ENCODE measurements at places on chromosomes 1 and 21. TPM values are rescaled to one million over a fixed set of nuclear protein-coding genes. Genes with fewer than 3 reads are reported as not detected.

The ANGPTL3 gene
- 3.5 TPM for total RNA-seq

The FAM167B gene
- not detected for total RNA-seq

The TNFSF4 gene
- total RNA-seq = 2.2 TPM

The RGS4 gene
- total RNA-seq = 2.0 TPM

The MPZ gene
- total RNA-seq = 1.3 TPM

GRCh38 chr1:3795453-3796214 lies 664 bp downstream of the LRRC47 start:
- H3K36me3 ChIP-seq = peaks cover 17% of the 10 kb centered on the region
- peak; percentile 30 for DNase-seq
- H3K4me1 ChIP-seq = peaks cover 53% of the 10 kb centered on the region
- peak overlapping the region; percentile 69 for H3K27ac ChIP-seq

- H3K27me3 ChIP-seq = peaks cover 94% of the 10 kb centered on the region
- H3K27ac ChIP-seq = peak overlapping the region; percentile 97
- peak; percentile 70 for DNase-seq
- H3K36me3 ChIP-seq = no peaks in the 10 kb centered on the region
These were observed 3.6 kb downstream of the PRDM16 start for GRCh38 chr1:3072391-3073185.

DNA sequence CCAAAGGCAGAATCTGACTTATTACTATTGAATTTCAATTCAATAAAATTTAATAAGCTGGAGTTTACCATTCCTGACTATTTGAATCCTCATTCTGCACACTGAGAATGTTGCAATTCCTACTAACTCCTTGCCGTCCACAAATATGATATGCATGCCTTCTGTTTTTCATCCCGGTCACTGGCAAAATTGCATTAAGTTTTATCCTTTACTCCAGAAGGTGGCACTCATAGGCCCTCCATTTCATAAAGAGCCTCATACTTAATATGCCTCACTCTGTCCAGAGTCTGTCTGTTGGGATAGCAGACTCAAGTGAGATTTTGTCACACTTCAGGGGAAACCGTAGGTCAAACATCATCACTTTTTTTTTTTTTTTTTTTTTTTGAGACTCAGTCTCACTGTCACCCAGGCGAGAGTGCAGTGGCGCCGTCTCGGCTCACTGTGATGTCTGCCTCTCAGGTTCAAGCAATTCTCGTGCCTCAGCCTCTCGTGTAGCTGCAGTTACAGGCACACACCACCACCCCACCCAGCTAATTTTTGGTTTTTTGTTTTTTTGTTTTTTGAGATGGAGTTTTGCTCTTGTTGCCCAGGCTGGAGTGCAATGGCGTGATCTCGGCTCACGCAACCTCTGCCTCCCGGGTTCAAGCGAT lies 27.3 kb downstream of the F11R start:
- H3K27me3 ChIP-seq = no peaks in the 10 kb centered on the region
- H3K27ac ChIP-seq = no peak overlapping the region
- peak; percentile 61 for DNase-seq
- peaks cover 6% of the 10 kb centered on the region for H3K36me3 ChIP-seq

- no peak for DNase-seq
- no peaks in the 10 kb centered on the region for H3K4me1 ChIP-seq
- H3K4me3 ChIP-seq = no peak overlapping the region
- no peaks in the 10 kb centered on the region for H3K36me3 ChIP-seq
These were observed 374.0 kb downstream of the NTNG1 start for GRCh38 chr1:107514841-107515240.

DNA sequence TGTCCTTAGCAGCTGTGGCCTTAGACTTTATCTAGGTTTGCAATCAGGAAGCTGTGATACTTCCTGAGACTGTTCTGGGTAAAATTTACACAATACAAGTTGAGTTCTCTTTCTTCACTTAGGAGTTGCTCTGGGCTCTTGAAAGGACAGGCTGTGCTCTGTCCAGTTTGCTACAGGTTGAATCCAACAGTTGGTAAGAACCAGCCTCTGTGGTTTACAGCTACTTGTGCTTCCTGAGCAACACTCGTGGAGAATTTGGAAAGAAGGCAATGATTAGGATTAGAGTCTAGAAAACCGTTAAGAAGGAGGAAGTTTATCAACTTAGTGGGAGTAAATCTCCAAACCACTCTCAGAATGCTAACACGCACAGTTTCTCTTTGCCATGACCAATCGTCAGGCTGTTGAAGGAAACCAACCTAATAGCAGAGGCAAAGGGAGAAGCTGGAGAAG lies 26.8 kb downstream of the GFI1 start:
- H3K27ac ChIP-seq = peak overlapping the region; percentile 48
- H3K4me3 ChIP-seq = no peak overlapping the region
- no peak for DNase-seq

DNA sequence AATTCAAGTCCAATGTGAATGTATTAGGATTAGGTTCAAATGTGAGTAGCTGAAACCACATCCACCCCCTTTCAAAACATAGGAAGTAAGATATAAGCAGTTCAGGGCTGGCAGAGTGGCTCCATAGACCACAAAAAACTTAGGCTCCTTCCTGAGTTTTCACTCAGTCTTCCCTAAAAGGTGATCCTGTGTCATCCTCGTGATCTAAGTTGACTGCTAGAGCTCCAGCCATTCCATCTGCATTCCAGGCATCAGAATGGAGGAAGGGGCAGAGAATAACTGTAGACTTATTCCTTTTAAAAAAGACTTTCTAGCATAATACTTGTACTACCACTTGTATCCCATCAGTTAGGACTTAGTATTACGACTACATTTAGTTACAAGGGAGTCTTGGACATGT lies 204.1 kb downstream of the PBX1 start:
- peaks cover 15% of the 10 kb centered on the region for H3K4me1 ChIP-seq
- H3K27ac ChIP-seq = no peak overlapping the region
- H3K4me3 ChIP-seq = no peak overlapping the region
- H3K36me3 ChIP-seq = no peaks in the 10 kb centered on the region

GRCh38 chr1:196180847-196181593 lies 427.2 kb downstream of the KCNT2 start:
- no peak for DNase-seq
- H3K36me3 ChIP-seq = no peaks in the 10 kb centered on the region
- no peaks in the 10 kb centered on the region for H3K4me1 ChIP-seq
- H3K27me3 ChIP-seq = no peaks in the 10 kb centered on the region

DNA sequence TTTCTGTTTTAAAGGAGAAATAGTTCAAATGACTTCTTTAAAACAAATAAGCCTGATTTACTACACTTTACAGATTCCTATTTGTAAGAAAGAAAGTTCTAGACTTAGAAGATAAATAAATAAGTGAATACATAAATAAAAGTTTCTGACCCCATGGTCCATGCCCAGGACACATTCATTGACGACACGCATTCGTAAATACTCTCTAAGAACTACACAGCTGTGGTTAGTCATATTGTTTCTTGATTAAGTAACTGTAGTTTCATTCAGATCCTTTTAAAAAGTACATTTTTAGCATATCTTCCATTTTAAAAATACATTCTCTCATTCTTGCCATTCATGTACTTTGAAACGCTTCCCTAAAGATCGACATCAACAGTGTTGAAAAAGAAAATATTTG lies 497.4 kb downstream of the SETD4 start:
- no peaks in the 10 kb centered on the region for H3K36me3 ChIP-seq
- H3K4me3 ChIP-seq = no peak overlapping the region
- H3K27ac ChIP-seq = no peak overlapping the region
- no peaks in the 10 kb centered on the region for H3K27me3 ChIP-seq
- no peak for DNase-seq
- peaks cover 5% of the 10 kb centered on the region for H3K4me1 ChIP-seq

DNA sequence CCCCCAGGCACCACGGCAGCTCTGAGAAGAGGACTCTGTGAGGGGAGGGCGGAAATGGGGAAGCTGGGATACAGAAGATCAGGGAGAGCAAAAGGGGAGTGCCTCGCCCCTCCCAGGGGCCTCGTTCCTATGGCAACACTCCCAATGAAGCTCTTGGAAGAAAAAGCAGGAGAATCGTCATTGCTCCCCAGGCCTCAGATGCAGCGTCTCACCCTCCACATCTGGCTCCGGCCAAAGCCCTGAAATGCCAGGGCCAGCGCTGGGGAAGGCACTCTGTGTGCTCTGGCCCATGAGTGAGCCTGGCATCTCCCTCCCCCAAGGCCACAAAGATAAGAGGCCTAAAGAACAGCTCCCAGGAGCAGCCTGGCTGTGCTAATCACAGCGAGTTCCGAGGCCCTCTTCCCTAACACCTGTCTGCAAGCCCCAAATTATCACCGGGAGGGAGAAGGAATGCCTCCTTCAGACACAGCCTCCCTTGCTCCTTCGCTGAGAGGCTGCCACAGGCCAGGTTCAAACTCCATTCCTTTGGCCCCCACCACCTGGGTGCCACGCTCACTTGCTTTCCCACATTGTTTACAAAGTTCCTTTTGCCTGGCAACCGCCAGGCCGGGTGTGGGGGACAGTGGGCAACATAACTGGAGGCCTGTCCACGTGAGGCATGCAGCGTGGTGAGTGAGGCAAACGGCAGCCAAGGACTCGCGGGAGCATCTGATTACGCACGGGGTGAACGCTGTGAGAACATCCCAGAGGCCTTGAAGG lies 27.8 kb downstream of the ECE1 start:
- peaks cover 73% of the 10 kb centered on the region for H3K36me3 ChIP-seq
- H3K27ac ChIP-seq = peak overlapping the region; percentile 87
- H3K27me3 ChIP-seq = no peaks in the 10 kb centered on the region
- DNase-seq = peak; percentile 65
- peaks cover 48% of the 10 kb centered on the region for H3K4me1 ChIP-seq

DNA sequence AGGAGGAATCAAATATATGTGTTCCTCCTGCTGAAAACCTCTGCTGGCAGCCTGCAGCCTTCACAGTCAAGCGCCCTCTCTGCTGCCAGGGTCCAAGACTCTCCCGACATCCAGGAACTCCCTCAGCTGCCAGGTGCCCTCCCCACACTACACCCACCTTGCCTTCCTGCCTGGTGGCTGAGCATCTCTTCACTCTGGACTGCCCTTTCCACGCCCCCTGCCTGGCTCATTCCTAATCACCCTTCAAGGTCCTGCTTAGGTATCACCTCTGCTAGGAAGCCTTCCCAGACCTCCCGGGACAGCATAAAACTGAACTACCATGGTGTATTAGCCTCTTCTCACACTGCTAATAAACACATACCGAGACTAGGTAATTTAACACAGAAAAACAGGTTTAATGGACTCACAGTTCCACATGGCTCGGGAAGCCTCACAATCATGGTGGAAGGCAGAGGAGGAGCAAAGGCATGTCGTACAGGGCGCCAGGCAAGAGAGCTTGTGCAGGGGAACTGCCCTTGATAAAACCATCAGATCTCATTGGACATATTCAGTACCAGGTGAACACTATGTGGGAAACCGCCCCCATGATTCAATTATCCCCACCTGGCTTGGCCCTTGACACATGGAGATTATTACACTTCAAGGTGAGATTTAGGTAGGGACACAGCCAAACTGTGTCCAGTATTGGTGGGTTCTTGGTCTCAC lies 15.3 kb downstream of the LDLRAD1 start:
- H3K27ac ChIP-seq = no peak overlapping the region
- H3K4me3 ChIP-seq = no peak overlapping the region
- no peaks in the 10 kb centered on the region for H3K36me3 ChIP-seq
- no peaks in the 10 kb centered on the region for H3K27me3 ChIP-seq
- no peaks in the 10 kb centered on the region for H3K4me1 ChIP-seq
- DNase-seq = peak; percentile 11

- DNase-seq = no peak
- no peak overlapping the region for H3K27ac ChIP-seq
- H3K27me3 ChIP-seq = peaks cover 21% of the 10 kb centered on the region
- H3K4me1 ChIP-seq = no peaks in the 10 kb centered on the region
- no peak overlapping the region for H3K4me3 ChIP-seq
- no peaks in the 10 kb centered on the region for H3K36me3 ChIP-seq
These were observed 23.2 kb downstream of the C1orf94 start for GRCh38 chr1:34199927-34200326.

DNA sequence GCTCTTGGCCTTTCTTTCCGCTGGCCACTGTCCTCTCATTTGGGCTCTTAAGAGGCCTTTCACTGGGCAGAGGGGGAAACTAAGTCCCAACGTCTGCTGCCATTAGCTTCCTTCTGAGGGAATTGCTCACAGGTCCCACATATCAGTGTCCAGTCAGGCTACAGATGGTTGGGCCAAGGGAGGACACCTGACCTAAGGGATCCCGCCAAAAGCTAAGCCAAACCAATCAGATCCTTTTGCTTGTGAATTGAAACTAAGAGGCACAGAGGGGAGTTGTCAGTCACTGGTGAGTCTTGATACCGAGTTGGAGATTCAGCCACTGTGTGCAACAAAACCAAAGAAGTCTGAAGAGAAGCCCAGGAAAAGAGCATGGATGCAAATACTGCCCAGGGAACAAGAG lies 5.7 kb upstream of the NT5C1A start:
- no peak for DNase-seq
- no peak overlapping the region for H3K27ac ChIP-seq
- peaks cover 1% of the 10 kb centered on the region for H3K4me1 ChIP-seq
- no peak overlapping the region for H3K4me3 ChIP-seq
- H3K27me3 ChIP-seq = no peaks in the 10 kb centered on the region

DNA sequence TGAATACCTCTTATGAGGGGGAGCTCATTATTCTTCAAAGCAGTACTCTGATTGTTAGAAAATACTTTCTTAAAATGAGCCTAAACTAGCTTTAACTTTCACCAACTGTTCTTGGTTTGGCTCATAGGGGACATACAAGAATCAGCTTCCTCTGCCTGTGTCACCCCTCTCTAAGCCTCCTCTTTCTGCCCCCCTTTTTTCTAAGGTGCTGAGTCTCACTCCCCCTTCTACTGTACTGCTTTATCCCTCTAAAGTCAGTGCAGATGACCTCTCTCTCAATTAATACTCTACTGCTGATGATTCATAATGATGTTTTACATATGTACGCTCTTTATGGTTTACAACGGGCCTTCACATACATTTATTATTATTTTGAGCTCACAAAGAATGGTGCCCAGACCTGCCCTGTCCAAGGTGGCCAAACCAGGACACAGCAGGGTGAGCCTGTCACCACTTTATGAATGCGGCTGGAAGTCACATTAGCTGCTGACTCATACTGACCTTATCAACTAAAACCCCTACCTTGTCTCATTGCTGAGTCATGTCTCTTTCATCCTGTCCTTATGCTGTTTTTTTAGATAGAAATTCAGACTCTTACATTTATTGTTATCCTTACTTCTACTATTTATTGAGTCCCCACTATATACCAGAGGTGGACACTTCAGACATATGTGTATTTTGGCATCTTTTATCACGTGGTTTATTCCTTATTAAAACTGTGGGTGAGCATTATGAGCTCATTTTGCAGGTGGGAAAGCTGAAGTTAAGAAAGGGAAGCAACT lies 126.9 kb downstream of the RNF220 start:
- H3K4me1 ChIP-seq = no peaks in the 10 kb centered on the region
- no peaks in the 10 kb centered on the region for H3K27me3 ChIP-seq
- H3K36me3 ChIP-seq = no peaks in the 10 kb centered on the region
- no peak for DNase-seq
- H3K4me3 ChIP-seq = no peak overlapping the region

Data from stomach (tissue), 19 donors.